SK-N-DZ (cell line): ENCODE measurements at places on chromosomes 2 and 18.

- no peak for DNase-seq
These were observed 61.5 kb downstream of the VRK2 start for GRCh38 chr2:58107803-58108710.

DNA sequence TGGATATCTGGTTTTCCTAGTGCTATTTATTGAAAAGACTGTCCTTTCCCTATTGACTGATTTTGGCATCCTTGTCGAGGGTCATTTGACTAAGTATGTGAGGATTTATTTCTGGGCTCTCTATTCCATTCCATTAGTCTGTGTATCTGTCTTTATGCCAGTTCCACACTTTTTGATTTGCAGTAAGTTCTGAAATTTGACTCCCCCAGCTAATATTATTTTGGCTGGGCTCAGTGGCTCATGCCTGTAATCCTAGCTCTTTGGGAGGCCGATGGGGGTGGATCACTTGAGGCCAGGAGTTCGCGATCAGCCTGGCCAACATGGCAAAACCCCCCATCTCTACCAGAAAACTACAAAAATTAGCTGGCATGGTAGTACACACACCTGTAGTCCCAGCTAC lies 46.8 kb upstream of the GAREM2 start:
- DNase-seq, result no peak

- DNase-seq, result no peak
These were observed 51.3 kb upstream of the ZNF397 start for GRCh38 chr18:35189510-35189909.

DNA sequence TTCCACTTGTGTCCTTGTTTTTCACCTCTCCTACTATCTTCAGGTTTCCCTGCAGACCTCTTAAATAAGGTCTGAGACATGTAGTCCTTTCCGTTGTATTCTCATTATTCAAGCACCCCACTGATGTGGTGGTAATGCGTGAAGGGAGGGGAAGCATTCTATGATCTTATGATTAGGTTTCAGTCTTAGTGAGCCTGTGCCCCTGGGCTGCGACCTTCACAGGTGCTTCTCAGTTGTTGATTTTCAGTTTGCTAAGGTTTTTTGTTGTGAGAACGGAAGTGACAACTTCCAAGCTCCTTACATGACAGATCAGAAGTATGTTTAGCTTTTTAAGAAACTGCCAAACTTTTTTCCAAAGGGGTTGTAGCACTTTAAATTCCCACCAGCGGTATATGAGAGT lies 41.3 kb downstream of the VPS54 start:
- no peak for DNase-seq

GRCh38 chr2:193074933-193075332 lies 880.2 kb upstream of the TMEFF2 start:
- no peak for DNase-seq

- DNase-seq, result no peak
These were observed 248.7 kb upstream of the ATP5MC3 start for GRCh38 chr2:175430236-175430635.

- no peak for DNase-seq
These were observed 85.1 kb downstream of the DTNA start for GRCh38 chr18:34795070-34795732.

DNA sequence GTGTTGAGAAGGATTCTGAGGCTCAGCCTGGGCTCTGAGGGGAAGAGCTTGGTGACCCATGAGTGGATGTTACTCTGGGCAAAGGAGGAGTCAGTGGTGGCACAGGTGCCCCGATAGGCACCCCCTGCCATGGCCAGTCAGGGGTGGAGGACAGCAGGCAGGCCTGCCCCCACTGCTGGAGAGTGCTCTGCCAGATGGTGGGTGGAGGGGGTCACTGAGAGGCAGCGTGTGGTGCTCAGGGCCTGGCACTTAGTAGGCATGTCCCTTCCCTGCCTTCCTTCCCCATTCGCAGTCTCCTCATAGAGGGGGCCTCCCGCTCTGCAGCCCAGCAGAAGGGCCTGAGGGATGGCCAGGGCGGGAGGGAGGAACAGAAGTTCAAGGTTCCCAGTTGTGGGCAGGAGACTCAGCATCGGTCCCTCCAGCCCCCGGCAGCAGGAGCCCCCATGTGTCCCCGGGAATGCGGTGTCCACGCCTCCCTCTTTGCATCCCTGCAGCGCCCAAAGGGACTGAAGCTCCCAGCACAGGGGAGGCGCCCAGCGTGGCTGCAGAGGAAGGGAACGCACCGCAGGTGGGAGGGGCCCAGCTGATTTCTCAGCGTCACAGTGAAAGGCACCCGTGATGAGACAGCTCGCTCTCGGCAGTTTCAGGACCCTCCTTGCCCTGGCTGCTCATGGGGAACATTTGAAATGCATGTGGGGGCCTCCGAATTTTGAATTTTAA lies 5.7 kb upstream of the SNED1 start:
- DNase-seq, result no peak

DNA sequence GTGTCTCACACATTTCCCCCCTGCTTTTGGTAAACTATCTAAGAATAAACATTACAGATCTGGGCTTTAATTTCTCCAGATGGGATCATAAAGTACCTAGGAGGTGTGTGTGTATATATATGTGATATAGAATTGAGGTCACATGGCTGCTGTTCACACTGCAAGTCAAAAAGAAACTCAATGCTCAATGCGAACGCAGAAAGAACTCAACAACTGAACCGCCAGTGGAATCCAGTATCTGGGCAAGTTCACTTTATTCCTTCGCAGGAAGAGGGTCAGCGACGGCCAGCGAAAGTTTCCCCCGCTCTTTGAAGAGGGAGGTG lies 17.7 kb downstream of the POU3F3 start:
- DNase-seq, result no peak

GRCh38 chr2:12918835-12919445 lies 202.2 kb downstream of the TRIB2 start:
- no peak for DNase-seq

DNA sequence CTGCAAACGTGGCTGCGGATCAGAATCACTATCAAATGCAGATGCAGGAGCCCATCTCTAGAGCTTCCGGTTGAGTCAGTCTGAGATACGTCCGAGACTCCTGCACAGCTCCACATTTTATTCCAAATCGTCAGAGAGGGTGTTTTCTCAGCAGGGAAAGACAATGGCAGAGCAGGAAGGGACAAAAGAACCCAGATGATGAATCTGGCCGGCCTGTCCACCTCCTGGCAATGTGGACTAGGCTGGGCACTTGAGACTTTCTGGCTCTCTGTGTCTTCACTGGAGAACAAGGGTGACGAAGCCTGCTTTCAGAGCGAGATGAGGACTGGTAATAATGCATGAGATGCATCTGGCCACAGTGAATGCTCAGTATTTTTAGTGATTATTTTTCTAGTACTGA lies 255.9 kb upstream of the MYT1L start:
- no peak for DNase-seq

DNA sequence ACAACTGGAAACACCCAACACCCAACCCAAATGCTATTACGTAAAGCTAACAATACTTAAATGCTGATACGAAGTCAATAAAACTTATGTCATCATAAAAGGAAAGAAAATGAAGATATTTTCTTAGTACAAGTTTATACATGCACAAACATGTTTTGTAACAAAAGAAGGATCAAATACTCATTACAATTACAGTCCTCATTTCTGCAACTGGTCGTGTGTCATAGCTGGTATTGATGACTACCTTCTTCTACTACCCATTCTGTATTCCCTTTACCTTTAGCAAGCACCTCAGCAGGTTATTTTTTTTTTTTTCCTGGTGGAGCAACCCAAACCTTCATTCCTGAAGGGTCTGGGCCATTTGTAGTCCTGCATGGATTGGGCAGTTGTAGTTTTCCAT lies 1298.5 kb downstream of the SUCLG1 start:
- no peak for DNase-seq

DNA sequence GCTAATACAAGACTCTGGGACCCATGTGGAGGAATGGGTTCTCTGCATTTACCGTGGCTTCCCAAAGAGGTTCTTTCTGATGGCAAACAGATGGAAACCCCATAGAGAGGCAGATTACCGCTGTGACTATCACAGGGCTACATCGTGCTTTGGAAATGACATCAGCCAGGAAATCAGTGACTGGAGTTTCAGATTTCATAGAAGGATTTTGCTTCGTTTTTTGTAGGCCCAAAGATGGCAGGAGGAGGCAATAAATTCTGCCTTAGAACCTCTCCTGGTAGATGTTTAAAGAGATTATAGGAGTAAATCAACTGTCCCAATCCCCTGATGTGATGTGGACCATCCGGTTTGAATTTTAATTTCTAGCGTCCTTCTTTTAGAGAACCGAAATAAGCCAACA lies 214.1 kb downstream of the AGPS start:
- DNase-seq, result peak; percentile 21

- peak; percentile 29 for DNase-seq
These were observed 676 bp downstream of the KLHL23 start for GRCh38 chr2:169734169-169734847.

DNA sequence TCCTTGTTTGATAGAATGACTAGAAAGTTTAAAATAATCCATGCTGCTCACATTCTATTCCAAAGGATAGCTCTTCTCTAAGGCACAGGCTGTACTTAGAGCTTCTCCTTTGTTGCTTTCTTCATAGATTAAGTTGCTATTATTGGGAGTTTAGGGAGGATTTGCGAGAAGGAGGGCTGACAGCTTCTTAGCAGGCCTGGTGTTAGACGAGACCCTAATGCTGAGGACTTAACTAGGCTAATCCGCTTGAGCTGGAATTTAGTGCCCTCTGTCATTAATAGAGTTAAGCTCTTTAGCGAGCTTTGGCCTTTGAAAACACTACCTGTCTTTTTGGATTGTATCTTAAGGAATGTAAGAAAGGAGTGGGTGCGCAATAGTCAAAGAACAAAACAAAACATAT lies 81.3 kb downstream of the MOGAT1 start:
- no peak for DNase-seq

DNA sequence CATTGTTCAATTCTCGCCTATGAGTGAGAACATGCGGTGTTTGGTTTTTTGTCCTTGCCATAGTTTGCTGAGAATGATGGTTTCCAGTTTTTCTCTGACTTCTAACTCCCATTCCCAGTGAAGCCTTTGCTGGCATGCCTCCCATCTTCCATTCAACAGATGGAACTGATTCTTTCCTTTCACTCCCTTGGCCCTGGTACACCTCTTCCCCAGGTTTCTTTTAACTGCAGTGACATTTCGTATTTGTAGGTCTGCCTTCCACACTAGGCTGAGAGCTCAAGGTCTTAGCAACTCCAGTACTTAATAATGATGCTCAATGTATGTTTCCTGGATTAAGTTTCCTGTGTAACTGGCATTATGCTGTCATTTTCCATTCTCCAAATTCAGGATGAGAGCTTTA lies 48.5 kb downstream of the GAREM1 start:
- DNase-seq, result no peak

DNA sequence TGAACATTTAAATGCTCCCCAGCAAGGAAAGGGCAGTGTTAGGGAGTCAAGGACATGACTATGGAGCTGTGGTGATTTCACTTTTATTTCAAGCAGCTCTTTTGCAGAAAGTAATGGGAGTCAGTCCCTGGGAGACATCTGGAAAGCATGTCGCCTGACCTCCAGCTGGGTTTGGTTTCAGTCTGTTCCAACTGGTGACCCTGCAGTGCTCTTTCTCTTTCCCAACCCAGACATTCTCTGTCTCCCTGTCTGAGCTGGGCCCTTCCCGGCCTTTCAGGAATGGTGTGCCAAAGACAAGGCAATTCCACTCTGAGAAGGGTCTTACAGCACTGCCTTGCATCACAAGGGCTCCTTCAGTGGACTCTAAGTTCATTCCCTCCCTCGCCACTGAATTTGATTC lies 323.2 kb downstream of the OSR1 start:
- DNase-seq, result no peak
